ENCODE measurements at places on chromosomes 13 and 19. TPM values are rescaled to one million over a fixed set of nuclear protein-coding genes. Genes with fewer than 3 reads are reported as not detected.
A peak's percentile ranks its signal among the peaks of the same experiment; 100 is the strongest.

RGCC gene
- total RNA-seq = 0.85 TPM

FCAR gene
- total RNA-seq = not detected

- H3K27me3 ChIP-seq = no peaks in the 10 kb centered on the region
- H3K4me1 ChIP-seq = no peaks in the 10 kb centered on the region
- no peak overlapping the region for H3K4me3 ChIP-seq
These were observed 12.6 kb upstream of the SMG9 start for GRCh38 chr19:43767316-43767715.

DNA sequence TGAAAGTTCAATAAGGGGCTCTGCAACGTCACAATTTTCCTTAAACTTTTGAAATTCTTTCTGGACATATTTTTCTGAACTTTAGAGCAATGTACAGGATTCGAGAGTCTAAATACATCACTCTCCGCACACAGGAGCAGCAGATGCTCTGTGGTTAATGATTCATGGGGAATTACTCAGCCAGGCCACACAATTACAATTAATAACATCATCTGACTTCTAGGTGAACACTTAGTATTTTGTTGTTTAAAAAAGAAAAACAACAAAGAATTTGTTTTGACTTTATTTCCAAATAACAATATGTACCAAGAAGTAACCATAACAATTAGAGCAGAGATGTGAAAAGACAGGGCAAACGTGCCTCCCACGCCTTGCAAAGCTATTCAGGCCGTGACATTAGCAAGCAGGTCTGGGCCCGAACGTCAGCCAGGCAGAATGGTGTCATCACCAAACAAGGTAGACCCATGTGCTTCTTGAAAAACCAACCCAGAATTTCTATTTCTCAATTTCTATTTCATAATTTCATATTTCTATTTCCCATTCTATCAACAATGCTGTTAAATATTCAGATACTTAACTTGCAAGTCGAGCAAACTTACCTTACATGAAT, 236.3 kb downstream of the COL4A1 start:
- H3K36me3 ChIP-seq = no peaks in the 10 kb centered on the region
- H3K4me3 ChIP-seq = no peak overlapping the region
- H3K27ac ChIP-seq = no peak overlapping the region
- H3K27me3 ChIP-seq = no peaks in the 10 kb centered on the region
- DNase-seq = no peak
- peaks cover 5% of the 10 kb centered on the region for H3K4me1 ChIP-seq

C5AR1 gene
- 0.98 TPM for total RNA-seq

- H3K4me3 ChIP-seq = no peak overlapping the region
- H3K4me1 ChIP-seq = no peaks in the 10 kb centered on the region
- H3K27me3 ChIP-seq = no peaks in the 10 kb centered on the region
- no peak overlapping the region for H3K27ac ChIP-seq
- no peaks in the 10 kb centered on the region for H3K36me3 ChIP-seq
- DNase-seq = no peak
These were observed 6.0 kb downstream of the TMIGD2 start for GRCh38 chr19:4295972-4296771.

- peaks cover 57% of the 10 kb centered on the region for H3K27me3 ChIP-seq
- DNase-seq = peak; percentile 78
- H3K27ac ChIP-seq = peak overlapping the region; percentile 82
These were observed 62.3 kb downstream of the CHST8 start for GRCh38 chr19:33683881-33684537.

- H3K4me1 ChIP-seq = peaks cover 11% of the 10 kb centered on the region
- no peak for DNase-seq
- no peaks in the 10 kb centered on the region for H3K36me3 ChIP-seq
- H3K27me3 ChIP-seq = peaks cover 69% of the 10 kb centered on the region
- no peak overlapping the region for H3K27ac ChIP-seq
- H3K4me3 ChIP-seq = no peak overlapping the region
These were observed 5.8 kb downstream of the KLF2 start for GRCh38 chr19:16330368-16330801.

DNA sequence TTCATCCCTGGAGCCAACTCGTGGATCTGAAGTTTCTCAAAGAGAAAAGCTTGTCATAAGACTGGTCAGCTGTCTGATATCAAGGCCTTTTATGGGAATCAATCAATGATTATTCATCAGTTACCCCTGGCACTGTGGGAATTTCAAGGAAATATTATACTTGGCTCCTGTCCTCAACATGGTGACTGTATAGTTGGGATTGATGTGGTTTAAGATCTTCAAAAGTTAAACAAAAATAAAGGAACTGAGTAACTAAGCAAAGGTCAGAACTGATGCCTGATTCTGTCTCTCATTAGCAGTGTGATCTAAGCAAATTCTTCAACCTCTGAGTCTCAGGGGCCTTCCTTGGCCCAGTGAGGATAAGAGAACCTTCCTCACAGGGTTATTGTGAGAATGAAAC, 22.2 kb upstream of the SERPINE3 start:
- H3K27me3 ChIP-seq = peaks cover 2% of the 10 kb centered on the region
- peaks cover 6% of the 10 kb centered on the region for H3K4me1 ChIP-seq
- H3K27ac ChIP-seq = no peak overlapping the region
- no peak for DNase-seq
- no peaks in the 10 kb centered on the region for H3K36me3 ChIP-seq

DNA sequence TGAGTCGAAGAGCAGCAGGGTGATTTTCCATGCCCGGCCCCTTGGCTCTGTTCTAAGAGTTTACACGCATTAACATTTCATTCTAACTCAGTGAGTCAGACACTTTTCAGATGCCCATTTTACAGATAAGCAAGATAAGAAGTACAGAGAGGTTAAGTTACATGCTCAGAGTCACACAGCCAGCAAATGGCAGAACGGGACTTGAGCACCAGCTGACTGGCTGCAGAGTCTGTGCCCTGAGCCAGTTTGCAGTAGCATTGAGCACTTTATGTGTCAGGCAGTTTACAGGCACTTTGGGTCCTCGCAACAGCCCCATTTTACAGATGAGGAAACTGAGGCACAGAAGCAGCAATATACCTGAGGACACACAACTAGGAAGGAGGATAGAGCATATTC, 19.0 kb downstream of the CCDC8 start:
- H3K27ac ChIP-seq = no peak overlapping the region
- H3K4me3 ChIP-seq = no peak overlapping the region
- no peaks in the 10 kb centered on the region for H3K27me3 ChIP-seq
- H3K4me1 ChIP-seq = peaks cover 15% of the 10 kb centered on the region

DNA sequence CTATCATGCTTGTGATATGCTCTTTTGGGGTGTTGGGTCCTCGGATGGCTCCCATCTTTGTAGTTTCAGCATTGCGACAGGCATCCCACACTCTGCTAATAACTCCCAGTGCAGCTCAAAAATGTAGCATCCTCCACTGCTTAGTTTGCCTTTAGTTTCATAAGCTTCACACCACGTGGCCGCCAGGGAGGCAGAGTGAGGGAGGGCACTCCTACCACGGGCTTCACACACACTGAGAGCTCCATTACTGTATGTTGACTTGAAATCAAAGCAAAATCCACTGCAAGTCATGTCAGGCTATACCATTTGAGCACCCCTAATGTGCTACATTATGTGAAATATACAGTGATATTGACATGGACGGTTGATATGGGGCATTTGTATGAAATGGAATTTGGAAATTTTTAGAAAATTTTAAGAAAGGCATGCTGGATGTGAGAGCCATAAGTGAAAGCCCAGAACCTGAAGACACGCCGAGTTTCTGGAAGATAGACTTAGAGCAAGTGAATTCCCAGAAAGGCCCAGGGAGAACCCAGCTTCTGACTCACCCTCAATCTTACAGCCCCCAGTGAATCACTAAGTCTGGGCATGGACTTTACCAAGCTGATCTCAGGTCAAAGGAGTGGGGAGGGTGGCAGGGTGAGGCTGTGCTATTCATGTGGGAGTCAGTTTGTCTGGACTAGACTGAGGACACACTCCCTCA, 94.1 kb downstream of the HSPH1 start:
- no peaks in the 10 kb centered on the region for H3K36me3 ChIP-seq
- no peak overlapping the region for H3K27ac ChIP-seq
- no peaks in the 10 kb centered on the region for H3K4me1 ChIP-seq
- no peaks in the 10 kb centered on the region for H3K27me3 ChIP-seq
- DNase-seq = no peak

DNA sequence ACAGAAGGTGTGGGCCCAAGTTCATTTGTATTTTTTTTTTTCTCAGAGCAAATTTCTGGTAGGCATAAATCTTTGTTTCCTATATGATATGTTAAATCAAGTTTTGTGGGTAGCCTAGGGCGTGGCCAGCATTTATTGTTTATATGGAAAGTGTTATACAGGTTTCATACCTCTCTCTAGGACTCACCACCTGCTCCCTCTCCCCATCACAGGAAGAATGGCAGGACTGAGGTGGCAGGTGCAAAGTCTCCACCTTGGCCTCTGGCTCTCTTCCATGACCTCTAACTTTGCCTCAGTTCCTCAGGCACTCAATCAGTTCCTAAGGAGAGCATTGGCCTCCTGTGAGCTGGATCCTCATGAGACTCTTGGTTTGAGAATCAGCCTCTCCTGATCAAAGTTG, 172.3 kb upstream of the TSC22D1 start:
- H3K36me3 ChIP-seq = no peaks in the 10 kb centered on the region
- H3K4me3 ChIP-seq = no peak overlapping the region
- H3K27me3 ChIP-seq = no peaks in the 10 kb centered on the region
- no peak overlapping the region for H3K27ac ChIP-seq

- H3K4me1 ChIP-seq = peaks cover 14% of the 10 kb centered on the region
- H3K4me3 ChIP-seq = no peak overlapping the region
- DNase-seq = no peak
- H3K36me3 ChIP-seq = peaks cover 82% of the 10 kb centered on the region
These were observed 5.9 kb downstream of the ZNF792 start for GRCh38 chr19:34957830-34958751.

CEACAM8 gene
- total RNA-seq = not detected

GRCh38 chr13:72004246-72004645, 137.2 kb upstream of the DACH1 start:
- no peak for DNase-seq
- H3K4me3 ChIP-seq = no peak overlapping the region
- no peaks in the 10 kb centered on the region for H3K27me3 ChIP-seq
- peaks cover 3% of the 10 kb centered on the region for H3K36me3 ChIP-seq

ZNF626 gene
- 30.3 TPM for total RNA-seq

DNA sequence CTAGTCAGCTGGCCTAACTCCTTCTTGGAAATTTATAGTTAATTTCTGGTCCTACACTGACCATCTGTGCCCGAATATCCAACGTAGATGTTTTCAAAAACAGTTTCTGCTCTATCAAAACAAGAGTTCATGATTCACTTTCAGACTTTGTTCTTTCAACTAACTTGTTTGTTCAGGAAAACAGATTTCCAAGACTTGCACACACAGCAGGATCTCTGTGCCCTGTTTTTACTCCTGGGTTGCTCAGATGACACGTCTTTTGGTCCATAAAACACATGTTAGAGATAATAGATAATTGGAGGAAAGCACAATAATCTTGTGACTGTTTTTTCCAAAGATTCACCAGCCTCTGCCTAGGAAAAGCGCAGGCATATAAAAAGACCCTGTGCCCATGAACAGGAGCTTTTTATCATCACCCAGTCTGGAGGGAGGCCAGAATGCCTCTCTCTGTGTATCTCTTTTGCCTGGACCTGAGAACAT, 218.0 kb downstream of the IRS2 start:
- no peaks in the 10 kb centered on the region for H3K36me3 ChIP-seq
- H3K4me1 ChIP-seq = peaks cover 2% of the 10 kb centered on the region

DNA sequence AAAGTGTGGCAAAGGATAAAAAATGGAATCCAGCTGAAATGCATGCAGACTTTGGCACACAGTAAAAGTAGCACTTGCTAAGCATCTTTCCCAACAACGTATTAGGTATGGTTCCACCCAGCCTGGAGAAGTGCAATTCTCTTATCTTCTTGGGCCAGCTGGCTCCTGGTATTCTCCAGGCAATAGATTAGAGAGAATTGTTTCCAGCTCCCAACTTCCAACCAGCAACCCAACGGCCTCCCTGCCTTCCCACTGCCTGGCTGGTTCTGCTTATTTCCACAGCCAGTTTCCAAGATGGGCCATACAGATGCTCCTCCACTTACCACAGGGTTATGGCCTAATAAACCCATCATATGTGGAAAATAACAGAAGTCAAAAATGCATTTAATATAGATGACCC, 133.4 kb downstream of the OXGR1 start:
- H3K27ac ChIP-seq = no peak overlapping the region
- no peaks in the 10 kb centered on the region for H3K36me3 ChIP-seq
- no peak overlapping the region for H3K4me3 ChIP-seq
- H3K4me1 ChIP-seq = no peaks in the 10 kb centered on the region

GRCh38 chr13:27137759-27138158, 33.9 kb downstream of the USP12 start:
- no peak overlapping the region for H3K27ac ChIP-seq
- H3K4me3 ChIP-seq = no peak overlapping the region
- no peak for DNase-seq
- no peaks in the 10 kb centered on the region for H3K27me3 ChIP-seq

KASH5 gene
- total RNA-seq = not detected

FFAR3 gene
- 0.27 TPM for total RNA-seq

CEACAM19 gene
- total RNA-seq = 11.0 TPM

- no peak for DNase-seq
- no peaks in the 10 kb centered on the region for H3K27me3 ChIP-seq
- no peak overlapping the region for H3K27ac ChIP-seq
- no peak overlapping the region for H3K4me3 ChIP-seq
These were observed 25.5 kb upstream of the TFDP1 start for GRCh38 chr13:113559061-113559460.

DNA sequence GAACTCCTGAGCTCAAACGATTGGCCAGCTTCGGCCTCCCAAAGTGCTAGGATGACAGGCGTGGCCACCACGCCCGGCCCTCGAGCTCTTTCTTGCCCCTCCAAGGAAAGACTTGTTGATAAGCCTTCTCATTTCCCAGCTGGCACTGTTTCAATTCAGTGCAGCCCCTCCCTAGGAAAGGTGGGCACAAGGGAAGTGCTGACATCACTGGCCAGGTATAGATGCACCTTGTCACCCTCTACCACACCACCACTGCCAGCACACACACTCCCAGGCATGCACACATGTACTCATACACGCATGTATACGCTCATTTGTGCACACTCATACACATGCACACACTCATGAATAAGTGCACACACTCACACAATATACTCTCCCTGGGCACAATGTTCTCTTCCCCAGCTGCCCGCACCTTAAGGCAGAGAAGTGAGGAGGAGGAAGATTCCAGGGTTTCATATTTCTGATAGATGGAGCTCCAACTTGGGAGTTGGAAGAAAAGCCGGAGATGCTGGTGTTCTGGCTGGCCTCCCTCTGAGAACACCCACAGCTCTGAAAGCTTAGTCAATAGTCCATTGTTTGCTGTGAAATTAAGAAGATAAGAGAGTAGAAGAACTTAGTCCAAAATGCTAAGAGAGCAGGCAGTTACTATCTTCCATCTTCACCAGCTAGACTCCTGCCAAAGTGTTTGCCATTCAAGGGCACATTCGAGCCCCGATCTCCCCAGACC, 196.7 kb downstream of the FOXO1 start:
- no peak for DNase-seq
- no peaks in the 10 kb centered on the region for H3K27me3 ChIP-seq
- H3K36me3 ChIP-seq = no peaks in the 10 kb centered on the region
- H3K4me3 ChIP-seq = no peak overlapping the region
- no peaks in the 10 kb centered on the region for H3K4me1 ChIP-seq

OR7C1 gene
- total RNA-seq = not detected

TNFSF11 gene
- total RNA-seq = not detected

- H3K27me3 ChIP-seq = peaks cover 27% of the 10 kb centered on the region
- H3K36me3 ChIP-seq = no peaks in the 10 kb centered on the region
- H3K4me3 ChIP-seq = no peak overlapping the region
- H3K4me1 ChIP-seq = no peaks in the 10 kb centered on the region
These were observed 41.8 kb upstream of the PNMA8B start for GRCh38 chr19:46537136-46538097.

GRCh38 chr19:51282335-51282734, 29.1 kb upstream of the IGLON5 start:
- H3K27ac ChIP-seq = no peak overlapping the region
- no peaks in the 10 kb centered on the region for H3K36me3 ChIP-seq
- H3K4me3 ChIP-seq = no peak overlapping the region

ZNF534 gene
- total RNA-seq = not detected

All from mesothelial cell of epicardium (in vitro differentiated cells).